ENCODE measurements at places on chromosomes 7 and 10.

DNA sequence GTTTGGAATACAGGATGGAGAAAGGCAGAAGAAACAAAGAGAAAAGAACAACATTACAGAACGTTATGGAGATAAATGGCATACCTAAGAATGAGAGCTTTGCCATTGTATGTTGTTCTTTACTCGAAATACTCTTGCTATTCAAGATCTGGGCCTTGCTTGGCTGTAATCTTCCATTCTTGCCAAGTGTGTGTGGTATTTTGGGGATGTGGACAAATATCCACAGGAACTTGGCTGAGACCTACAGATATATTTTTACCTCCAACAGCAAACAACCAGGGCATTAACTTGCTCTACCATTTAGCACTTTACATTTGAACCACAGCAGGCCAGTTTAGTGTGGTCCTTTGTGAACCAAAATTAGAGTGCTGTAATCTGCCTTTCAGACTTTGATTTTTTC, 76.3 kb downstream of the DKK1 start:
- DNase-seq, result no peak

- no peak for DNase-seq
These were observed 121.4 kb downstream of the PIP4K2A start for GRCh38 chr10:22593026-22593425.

GRCh38 chr10:110632591-110633215, 11.4 kb upstream of the RBM20 start:
- DNase-seq, result no peak

DNA sequence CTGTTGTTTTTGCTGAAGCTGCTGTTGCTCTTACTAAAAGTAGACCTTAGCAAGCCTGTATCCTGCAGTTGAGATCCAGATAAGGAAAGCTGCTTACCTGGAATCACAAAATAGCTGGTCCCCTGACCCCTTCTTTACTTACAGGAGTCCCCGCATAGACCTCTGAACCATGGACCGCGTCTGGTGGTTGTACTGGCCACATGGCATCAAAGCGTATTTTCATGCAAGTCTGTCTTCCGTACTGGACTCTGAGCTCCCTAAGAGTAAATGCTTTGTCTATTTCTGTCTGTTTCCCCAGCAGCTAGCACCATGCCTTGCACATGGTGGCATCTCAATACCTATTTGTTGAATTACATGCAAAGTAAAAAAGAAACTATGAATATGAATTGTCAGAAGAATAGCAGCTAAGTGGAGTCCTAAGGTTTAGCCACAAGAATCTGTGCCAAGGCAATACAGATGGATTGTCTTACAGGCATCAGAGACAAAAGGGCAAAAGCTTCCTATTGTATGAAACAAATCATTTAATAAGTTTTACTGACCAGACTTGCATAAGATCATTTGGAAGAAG, 159.2 kb downstream of the PAXIP1 start:
- DNase-seq, result no peak

DNA sequence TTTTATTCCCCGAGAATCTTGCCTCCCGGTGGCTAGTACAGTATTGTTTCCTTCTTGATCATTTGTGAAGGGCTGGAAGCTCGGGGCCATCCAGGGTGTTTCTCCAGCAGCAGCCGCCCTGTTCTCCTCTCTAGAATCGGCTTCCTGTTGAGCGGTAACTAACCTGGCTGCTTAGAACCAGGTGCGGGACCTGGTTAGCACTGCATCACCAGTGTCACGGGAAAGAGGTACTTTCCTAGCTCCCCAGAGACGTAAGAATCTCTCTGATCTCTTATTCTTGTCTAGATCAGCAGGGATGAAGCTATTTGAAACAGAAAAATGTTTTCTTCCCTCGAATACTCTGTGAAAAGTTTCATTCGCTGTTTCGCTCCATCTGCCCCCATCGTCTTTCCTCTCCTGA, 239.2 kb downstream of the CELF2 start:
- DNase-seq, result no peak

GRCh38 chr7:70190281-70190680, 592.0 kb downstream of the AUTS2 start:
- DNase-seq, result no peak

- DNase-seq, result no peak
These were observed 122.0 kb downstream of the PLCE1 start for GRCh38 chr10:94115725-94116124.

DNA sequence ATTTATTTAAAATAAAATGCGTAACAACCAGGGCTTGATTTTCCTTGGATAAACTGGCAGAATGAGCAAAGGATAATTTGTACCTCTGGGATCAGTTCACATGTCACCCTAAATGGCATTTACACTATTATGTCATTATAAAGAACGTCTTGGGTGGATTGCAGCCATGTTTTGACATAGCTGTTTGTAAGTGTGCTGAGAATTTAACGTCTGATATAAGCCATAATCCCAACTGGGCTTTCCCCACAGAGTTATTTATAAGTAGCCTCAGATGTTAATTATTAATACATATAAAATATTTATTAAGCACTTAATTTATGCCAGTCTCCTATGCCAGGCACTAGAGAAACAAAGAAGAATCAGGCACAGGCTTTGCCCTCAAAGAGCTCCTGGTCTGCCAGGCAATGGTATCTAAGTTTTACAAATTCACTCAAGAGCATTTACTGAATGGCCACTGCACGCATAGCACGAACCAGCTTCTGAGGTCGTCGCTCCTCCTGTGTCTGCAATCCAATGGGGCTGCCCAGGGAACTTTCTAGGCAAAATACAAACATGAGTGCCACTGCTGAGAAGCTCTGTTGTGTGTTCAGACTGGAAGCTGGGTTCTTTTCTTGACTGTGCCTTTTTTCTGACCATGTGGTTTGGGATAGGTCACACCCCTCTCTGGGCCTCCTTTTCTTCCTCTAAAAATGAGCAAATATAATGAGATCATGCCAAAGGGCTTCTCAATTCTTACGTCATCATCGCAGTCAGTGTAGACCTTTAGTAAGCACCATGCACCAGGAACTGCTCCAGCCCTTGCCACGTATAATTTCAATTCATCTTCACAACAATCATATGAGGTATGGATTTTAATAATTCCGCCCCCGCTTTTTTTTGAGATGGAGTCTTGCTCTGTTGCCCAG, 11.3 kb upstream of the CTBP2 start:
- DNase-seq, result no peak

- DNase-seq, result no peak
These were observed 71.8 kb downstream of the SMURF1 start for GRCh38 chr7:99072126-99072525.

DNA sequence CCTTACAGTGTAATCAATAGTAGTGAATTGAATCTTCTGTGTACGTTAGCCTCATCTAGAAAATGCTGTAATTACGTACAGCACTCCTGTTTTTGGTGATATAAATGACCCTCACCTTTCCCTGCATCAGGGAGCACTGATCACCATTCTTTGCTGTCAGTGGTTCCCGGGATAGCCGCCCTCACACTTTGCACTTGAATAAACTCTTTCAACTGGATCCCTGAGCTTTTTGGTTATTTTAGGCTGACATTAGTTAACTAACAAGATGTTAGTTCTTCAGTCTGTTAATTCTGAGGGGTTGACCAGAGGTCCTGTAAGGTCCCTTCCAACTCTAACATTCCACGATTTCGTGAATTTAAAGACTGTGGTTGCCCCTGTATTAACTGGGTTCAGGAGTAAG, 23.4 kb upstream of the ZC3HAV1 start:
- DNase-seq, result no peak

GRCh38 chr7:92582948-92583347, 7.2 kb downstream of the FAM133B start:
- DNase-seq, result no peak

DNA sequence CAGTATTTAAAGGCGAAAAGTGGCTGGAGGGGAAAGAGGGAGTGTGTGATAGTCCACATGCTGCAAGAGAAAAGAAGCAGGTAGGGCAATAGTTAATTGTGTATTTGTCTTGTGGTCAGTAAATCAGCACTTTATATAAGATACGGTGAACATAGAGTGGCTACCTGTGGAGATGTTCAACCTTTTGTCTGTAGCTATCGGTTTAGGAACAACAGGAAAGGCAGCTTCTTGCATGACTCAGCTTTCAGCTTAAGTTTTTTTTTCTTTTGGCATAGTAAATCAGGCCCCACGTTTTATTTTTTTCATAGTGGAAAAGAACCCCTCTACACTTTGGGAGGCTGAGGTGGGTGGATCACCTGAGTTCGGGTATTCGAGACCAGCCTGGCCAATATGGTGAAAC, 14.2 kb upstream of the MTPN start:
- DNase-seq, result no peak

- no peak for DNase-seq
These were observed 11.9 kb upstream of the TSPAN13 start for GRCh38 chr7:16741676-16742075.

- DNase-seq, result no peak
These were observed 106.3 kb downstream of the ATXN7L1 start for GRCh38 chr7:105769901-105770628.

DNA sequence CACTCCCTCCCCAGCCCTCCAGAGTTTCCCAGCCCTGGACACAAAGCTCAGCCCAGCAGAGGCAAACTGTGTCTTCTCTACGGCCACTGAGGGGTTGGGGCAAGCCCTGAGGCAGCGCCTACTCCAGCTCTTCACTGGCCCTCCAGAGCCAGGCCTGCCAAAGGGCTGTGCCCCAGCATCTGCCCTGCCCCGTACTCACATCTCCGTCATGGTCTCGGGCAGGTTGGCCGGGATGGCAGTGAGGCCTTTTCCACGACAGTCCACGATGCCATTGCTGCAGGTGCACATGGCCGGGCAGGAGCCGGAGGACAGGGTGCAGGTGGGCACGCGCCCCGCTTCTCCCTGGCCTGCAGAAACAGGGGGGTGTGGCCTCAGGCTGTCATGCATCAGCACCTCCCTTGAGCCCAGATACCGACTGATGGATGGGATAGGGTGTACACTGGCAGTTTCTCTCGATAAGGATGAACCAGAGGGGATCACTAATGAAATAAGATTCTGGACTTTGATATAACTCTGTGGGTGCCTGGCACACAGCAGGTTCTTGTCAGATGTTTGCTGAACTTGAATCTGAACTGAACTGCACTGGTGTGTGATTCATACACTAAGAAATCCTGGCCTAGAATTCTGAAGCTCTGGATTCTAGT, 125.2 kb downstream of the SLIT1 start:
- no peak for DNase-seq

- no peak for DNase-seq
These were observed 116.5 kb upstream of the PRPS1L1 start for GRCh38 chr7:18144166-18144565.

DNA sequence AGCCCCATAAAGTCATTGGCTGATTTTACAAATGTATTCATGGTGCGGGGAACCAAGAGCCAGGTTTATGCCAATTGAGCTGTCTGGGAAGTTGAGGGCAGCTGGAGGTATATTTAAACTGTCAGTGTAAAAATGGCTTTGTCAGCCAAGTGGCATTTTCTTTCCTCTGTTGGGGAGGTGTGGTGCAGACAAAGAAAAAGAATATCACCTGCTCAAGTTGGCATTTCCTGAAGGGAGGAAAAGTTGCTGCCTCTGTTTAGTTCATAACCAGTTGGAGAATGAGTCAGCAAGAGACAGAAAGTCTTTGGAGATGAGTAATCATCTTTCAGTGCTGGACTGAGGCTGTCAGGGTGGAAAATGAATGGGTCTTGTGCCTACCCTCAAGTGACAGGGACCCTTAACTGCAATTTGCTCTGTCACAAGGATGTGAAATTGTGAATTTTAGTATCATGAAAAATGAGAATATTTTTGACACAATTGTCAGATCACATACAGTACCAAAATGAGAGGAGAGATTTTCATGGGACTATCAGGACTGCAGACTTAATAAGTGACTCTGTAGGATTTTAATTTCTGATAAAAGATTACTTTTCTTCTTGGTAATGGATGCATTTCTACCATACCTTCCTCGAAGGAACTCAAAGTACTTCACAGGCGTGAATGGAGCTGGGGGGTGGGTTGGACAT, 137.3 kb downstream of the ANLN start:
- DNase-seq, result no peak

- no peak for DNase-seq
These were observed 332.7 kb upstream of the CELF2 start for GRCh38 chr10:10684972-10685371.

- no peak for DNase-seq
These were observed 325.8 kb downstream of the CAMK1D start for GRCh38 chr10:12675186-12675585.

DNA sequence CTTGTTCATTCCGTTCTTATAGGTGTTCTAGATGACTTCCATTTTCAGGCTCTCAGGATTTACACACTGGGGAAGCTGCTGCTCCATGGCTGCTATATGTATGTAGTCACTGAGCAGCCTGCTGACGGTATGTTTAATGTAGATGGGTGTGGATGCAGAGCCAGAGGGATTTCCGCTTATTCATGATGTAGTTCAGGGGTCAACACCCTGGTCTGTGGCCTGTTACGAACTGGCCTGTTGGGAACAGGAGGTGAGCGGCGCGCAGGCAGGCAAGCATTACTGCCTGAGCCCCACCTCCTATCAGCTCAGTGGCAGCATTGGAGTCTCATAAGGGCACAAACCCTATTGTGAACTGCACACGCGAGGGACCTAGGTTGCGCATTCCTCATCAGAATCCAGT, 33.9 kb downstream of the DNAJB6 start:
- no peak for DNase-seq

DNA sequence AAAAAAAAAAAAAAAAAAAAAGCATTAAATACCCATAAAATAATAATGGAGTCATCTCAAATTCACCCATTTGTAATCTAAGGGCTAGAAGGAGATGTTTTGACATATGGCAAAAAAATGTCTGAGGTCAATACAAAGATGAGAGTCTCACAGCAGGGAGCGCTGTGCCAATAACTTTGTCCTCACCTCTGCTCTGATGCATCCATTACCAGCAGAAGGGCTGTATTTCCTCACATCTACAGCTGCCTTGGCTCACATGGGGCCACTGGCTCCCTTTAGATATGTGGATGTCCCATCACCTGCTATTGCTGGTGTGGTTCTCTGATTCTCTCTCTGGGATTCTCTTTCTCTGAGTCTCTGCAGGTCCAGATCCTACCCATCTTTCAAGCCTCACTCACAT, 90.3 kb upstream of the FAM133B start:
- no peak for DNase-seq

GRCh38 chr7:125424721-125425120, 495.1 kb upstream of the POT1 start:
- DNase-seq, result no peak

DNA sequence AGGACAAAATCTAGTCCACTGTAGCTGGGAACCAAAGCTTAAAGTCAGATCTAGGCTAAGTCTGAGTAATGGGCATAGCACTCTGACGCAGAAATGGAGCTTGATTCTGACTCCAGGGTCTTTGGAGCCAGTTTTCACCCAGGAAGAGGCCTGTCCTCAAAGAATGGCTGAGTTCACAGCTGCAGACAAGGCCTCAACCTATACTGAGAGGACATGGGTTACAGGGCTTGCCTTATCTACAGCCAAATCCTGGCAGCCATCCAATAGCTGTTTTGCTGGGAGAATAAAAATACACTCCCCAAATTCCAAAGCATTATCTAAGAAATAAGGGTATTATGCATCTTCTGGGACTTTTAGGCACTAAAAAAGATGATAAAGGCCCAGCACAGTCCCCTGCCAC, 154.8 kb downstream of the RAPGEF5 start:
- DNase-seq, result no peak

DNA sequence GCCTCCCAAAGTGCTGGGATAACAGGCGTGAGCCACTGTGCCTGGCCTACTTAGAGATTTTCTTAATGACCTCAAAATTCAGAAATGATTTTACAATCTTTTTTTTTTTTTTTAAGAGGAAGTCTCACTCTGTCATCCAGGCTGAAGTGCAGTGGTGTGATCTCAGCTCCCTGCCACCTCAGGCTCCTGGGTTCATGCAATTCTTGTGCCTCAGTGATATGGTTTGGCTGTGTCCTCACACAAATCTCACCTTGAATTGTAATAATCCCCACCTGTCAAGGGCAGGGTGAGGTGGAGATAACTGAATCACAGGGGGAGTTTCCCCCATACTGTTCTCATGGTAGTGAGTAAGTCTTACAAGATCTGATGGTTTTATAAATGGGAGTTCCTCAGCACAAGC, 159.9 kb downstream of the DNAJC1 start:
- no peak for DNase-seq
